ENCODE measurements at places on chromosomes 6 and 20.
A peak's percentile ranks its signal among the peaks of the same experiment; 100 is the strongest.

DNA sequence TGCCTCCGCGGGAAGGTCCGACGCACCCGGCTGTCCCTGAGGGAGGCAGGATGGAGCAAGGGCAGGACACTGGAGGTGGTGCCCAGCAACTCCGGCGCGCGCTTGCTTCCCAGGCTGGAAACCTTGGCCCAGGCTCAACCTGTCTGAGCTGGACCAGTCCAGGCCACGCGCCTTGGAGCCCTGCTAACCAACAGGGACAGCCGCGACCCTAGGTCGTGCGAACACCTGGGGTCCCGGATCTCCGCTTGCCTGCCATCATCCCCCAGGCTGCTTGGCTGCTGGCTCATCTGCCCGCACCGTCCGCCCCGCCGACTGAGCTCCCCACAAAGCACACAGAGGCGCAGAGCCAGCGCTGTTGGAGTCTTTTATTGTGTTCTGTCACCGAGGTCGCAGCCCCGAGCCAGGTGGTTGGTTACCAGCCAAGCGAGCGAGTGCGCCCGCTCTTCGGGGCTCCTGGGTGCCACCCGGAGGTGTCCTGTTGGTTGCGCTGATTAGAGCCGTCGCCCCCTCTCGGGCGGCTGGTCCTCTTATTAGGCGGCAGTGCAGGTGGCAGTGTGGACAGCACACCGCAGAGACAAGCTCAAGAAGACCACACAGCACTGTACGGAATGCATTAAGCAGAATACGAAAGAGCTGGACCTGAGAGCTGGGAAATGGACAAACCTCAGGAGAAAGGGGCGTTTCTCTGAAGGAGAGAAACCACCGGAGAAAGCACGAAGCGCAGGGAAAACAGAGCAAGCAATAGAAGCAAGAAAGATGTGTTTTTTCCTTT is 3.8 kb downstream of the COL12A1 start:
- no peak for DNase-seq

GRCh38 chr6:14865531-14866100 is 380.3 kb upstream of the JARID2 start:
- DNase-seq: no peak

GRCh38 chr6:131914967-131915751 is 36.0 kb downstream of the CCN2 start:
- DNase-seq: peak; percentile 73

- no peak for DNase-seq
These were observed 544 bp upstream of the HLA-C start for GRCh38 chr6:31272436-31272835.

- no peak for DNase-seq
These were observed 615.5 kb downstream of the C6orf118 start for GRCh38 chr6:164693944-164694343.

DNA sequence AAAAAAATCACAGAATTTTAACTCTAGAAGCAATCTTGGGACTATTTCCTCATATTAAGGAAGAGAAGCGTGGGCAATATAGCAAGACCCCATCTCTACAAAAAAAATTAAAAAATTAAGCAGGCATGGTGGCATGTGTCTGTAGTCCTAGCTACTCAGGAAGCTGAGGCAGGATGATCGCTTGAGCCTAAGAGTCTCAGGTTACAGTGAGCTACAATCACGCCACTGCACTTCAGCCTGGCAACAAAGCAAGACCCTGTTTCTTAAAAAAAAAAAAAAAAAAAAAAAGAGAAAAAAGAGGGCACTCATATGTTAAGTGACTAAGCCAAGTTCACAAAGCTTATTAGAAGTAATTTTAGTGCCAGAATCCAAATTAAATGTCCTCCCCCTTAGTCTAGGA is 100.8 kb downstream of the SESN1 start:
- DNase-seq: no peak

GRCh38 chr6:107764684-107765460 is 59.2 kb downstream of the SCML4 start:
- DNase-seq: no peak

Data from omental fat pad (tissue), 4 donors.